GM12878 (cell line): ENCODE measurements at places on chromosomes 1 and 21. TPM values are rescaled to one million over a fixed set of nuclear protein-coding genes. Genes with fewer than 3 reads are reported as not detected.

Gene NBPF10
- 0.13 and 0.21 TPM in 2 replicates for total RNA-seq

DNA sequence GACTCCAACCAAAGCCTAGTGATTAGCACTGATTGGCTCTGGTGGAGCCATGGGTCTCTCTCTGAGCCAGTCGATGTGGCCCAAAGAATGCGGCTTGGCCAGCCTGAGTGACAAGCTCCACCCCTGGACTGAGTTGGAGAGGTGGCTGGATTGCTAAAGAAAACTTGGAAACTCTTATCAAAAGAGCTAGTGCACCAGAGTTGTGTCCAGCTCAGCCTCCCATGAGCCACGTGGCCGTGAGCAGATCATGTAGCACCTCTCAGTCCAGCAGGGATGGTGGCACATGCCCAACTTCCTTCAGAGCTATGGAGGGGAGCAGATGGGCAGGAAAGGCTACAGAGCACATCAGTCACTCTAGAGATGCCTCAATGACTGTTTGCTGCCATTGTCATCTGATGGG is 142.8 kb upstream of the VAMP3 start:
- no peak for DNase-seq
- H3K4me3 ChIP-seq, result no peak overlapping the region
- peaks cover 12% of the 10 kb centered on the region for H3K27me3 ChIP-seq
- H3K4me1 ChIP-seq, result no peaks in the 10 kb centered on the region
- no peak overlapping the region for H3K27ac ChIP-seq

Gene FMO1
- not detected in 2 replicates for total RNA-seq

- DNase-seq, result no peak
- no peak overlapping the region for H3K4me3 ChIP-seq
- H3K27ac ChIP-seq, result no peak overlapping the region
- H3K4me1 ChIP-seq, result peaks cover 5% of the 10 kb centered on the region; the same call in 1 of the 2 replicates
- no peaks in the 10 kb centered on the region for H3K36me3 ChIP-seq
Observed at GRCh38 chr1:233112186-233113008, 162.0 kb downstream of the NTPCR start.

DNA sequence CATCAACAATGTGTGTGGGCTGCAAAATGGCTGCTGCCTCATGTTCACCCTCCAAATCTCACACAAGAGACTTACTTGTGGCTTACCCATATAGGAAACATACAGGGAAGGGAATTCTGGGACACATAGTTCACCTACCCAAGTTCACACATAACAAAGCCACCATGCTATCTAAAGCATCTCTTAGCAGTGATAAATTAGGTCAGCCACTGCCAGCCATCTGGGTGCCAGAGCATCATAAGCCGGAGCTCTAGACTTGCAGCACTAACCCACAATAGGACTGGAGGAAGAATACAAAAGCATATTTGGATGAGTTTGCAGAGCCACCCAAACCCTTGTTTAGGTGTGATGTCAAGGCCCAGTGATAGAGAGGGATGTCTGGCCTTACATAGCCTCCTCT is 321.7 kb downstream of the SEC16B start:
- no peaks in the 10 kb centered on the region for H3K4me1 ChIP-seq
- H3K27ac ChIP-seq, result no peak overlapping the region
- H3K36me3 ChIP-seq, result no peaks in the 10 kb centered on the region
- no peak overlapping the region for H3K4me3 ChIP-seq

GRCh38 chr1:85504417-85504816 is 39.5 kb upstream of the DDAH1 start:
- no peaks in the 10 kb centered on the region for H3K4me1 ChIP-seq
- no peak for DNase-seq
- H3K4me3 ChIP-seq, result no peak overlapping the region
- no peak overlapping the region for H3K27ac ChIP-seq

GRCh38 chr1:92994105-92994712 is 32.9 kb upstream of the DIPK1A start:
- no peaks in the 10 kb centered on the region for H3K27me3 ChIP-seq
- no peaks in the 10 kb centered on the region for H3K4me1 ChIP-seq
- H3K27ac ChIP-seq, result no peak overlapping the region
